CD4-positive, alpha-beta T cell (primary cell): ENCODE measurements at places on chromosomes 2 and 18.

DNA sequence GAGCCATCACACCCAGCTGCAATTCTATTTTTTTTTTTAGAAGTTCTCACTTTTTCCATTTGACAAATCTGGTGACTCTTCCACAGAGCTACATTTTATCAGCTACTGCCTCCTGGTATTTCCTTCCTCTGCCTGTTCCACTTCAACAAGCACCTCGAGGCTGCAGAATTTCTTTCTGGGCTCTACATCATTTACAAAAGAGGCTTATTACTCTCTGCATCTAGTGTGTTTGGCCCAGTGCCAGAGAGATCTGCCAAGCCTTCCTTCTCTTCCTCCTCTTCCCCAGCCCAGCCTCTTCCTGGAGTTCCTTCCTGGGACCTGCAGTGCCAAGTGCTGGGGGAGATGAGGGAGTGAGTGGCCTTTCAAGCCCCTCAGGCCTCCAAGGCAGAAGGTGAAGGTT is 119.6 kb upstream of the ITGA6 start:
- H3K4me3 ChIP-seq: no peak overlapping the region
- H3K27me3 ChIP-seq: no peaks in the 10 kb centered on the region
- no peak overlapping the region for H3K27ac ChIP-seq
- no peaks in the 10 kb centered on the region for H3K4me1 ChIP-seq

DNA sequence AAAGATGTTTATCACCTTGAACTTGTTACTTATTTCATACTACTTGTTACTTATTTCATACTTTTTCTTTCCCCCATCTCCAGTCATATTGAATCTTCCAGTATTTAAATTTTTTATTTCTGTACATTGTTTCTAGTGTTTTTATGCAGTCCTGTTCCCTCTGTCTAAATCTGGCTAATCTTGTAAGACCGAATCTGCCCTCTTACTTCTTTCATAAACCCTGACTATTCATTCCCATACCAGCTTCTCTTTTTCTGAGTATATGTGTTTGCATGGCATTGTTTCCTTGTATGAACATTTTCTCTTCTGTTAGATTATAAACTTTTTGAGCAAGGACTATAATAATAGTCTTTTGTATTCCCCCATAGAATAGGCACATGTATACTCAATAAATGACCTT is 131.7 kb downstream of the TAF4B start:
- DNase-seq: no peak
- no peaks in the 10 kb centered on the region for H3K36me3 ChIP-seq
- H3K4me1 ChIP-seq: no peaks in the 10 kb centered on the region
- no peak overlapping the region for H3K4me3 ChIP-seq

DNA sequence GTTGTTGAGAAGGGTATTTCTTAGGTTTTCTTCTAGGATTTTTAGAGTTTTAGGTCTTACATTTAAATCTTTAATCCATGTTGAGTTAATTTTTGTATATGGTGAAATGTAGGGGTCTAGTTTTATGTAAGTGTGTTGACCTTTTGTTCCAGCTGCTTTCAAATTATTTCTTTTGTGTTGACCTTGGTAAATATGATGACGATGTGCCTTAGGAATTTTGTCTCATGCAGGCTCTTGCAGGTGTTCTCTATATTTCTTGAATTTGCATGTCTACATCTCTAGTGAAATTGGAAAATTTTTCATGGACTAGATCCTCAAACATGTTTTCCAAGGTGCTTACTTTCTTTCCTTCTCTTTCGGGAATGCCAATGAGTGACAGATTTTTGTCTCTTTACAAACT is 1609.3 kb upstream of the ZEB2 start:
- H3K4me1 ChIP-seq: no peaks in the 10 kb centered on the region
- no peaks in the 10 kb centered on the region for H3K36me3 ChIP-seq
- DNase-seq: no peak
- no peak overlapping the region for H3K27ac ChIP-seq

- no peak overlapping the region for H3K4me3 ChIP-seq
- H3K27me3 ChIP-seq: no peaks in the 10 kb centered on the region
- H3K4me1 ChIP-seq: no peaks in the 10 kb centered on the region
These were observed 35.2 kb upstream of the STPG4 start for GRCh38 chr2:47190188-47190881.

DNA sequence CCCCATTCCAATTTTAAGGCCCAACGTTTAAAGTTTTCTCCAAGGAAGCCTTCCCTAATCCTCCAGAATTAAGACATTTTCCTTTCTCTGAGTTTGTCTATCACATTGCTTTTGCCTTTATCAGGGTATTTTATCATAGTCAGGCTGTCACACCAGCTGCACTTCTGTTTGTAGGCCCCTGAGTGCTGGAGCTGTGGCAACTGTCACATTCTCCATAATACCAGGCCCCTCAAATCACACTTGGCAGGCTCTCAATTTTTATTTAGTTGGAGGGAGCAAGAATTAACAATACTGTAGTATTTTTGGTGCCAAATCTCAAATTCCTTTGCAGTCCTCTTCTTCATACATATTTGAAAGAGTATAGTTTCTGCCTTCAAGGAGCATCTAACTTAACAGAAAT is 122.2 kb downstream of the FSHR start:
- H3K4me3 ChIP-seq: no peak overlapping the region
- H3K36me3 ChIP-seq: no peaks in the 10 kb centered on the region
- no peak overlapping the region for H3K27ac ChIP-seq
- no peaks in the 10 kb centered on the region for H3K27me3 ChIP-seq

DNA sequence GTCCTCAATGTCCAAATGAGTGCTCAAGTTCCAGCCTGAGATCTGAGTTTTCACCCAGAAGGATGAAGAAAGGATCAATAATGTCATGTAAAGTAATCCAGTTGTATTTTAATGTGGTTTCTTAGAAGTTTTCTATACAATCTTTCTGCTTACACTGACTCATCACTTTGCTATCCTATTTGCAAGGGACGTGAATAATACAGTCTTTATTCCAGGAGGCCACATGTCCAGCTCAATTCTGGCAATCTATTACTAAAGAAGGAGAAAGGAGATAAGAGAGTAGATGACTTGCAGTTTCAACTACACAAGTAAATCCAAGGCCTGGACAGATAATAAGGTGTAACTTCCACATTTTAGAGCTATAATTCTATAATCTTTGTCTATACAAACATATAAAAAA is 601.1 kb upstream of the SETBP1 start:
- no peaks in the 10 kb centered on the region for H3K27me3 ChIP-seq
- H3K36me3 ChIP-seq: no peaks in the 10 kb centered on the region
- H3K4me1 ChIP-seq: no peaks in the 10 kb centered on the region
- H3K27ac ChIP-seq: no peak overlapping the region
- no peak overlapping the region for H3K4me3 ChIP-seq

- H3K27ac ChIP-seq: no peak overlapping the region
- DNase-seq: no peak
- H3K36me3 ChIP-seq: no peaks in the 10 kb centered on the region
- H3K4me1 ChIP-seq: peaks cover 17% of the 10 kb centered on the region
These were observed 13.5 kb upstream of the LBH start for GRCh38 chr2:30217644-30218337.

- H3K36me3 ChIP-seq: peaks cover 5% of the 10 kb centered on the region
- DNase-seq: no peak
- H3K4me1 ChIP-seq: no peaks in the 10 kb centered on the region
- H3K27ac ChIP-seq: no peak overlapping the region
These were observed 132.0 kb downstream of the GALNT1 start for GRCh38 chr18:35713545-35713944.

DNA sequence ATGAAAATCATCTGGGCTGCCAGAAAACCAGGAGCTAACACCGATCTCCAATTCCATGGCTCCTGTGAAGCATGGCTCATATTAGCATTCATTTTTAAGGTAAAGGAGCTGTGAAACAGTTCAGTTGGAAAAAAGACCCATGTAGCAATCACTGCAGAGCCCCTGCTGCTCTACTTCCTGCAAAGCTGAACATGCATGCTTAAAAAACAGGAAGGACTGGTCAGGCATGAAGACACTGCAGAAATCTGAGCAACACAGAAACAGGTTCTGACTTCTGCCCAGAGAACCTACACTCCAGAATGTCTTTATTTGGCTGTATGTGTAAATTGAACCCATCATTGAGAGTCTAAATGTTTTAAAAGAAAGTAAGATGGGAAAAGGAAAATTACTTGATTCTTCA is 950.6 kb downstream of the DCDC2C start:
- no peaks in the 10 kb centered on the region for H3K27me3 ChIP-seq
- H3K4me1 ChIP-seq: no peaks in the 10 kb centered on the region
- H3K27ac ChIP-seq: no peak overlapping the region
- H3K36me3 ChIP-seq: no peaks in the 10 kb centered on the region
- no peak for DNase-seq
- no peak overlapping the region for H3K4me3 ChIP-seq

DNA sequence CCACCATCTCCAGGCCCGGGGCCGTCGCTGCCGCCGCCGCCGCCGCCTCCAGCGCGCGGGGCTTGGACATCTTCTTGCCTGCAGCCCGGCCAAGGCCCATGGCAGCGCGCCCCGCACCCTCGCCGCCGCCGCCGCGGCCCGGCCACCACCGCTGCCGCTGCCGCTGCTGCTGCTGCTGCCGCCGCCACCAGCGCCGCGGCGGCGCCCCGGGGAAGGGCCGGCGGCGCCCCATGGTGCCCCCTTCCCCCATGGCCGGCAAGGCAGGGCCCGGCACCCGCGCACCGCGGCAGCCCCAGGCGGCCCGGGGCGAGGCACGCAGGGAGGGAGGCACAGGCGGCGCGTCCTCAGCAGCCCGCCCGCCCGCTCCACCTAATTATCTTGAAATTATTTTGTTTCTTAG is 3057.4 kb downstream of the RPIA start:
- H3K4me1 ChIP-seq: no peaks in the 10 kb centered on the region
- no peak for DNase-seq
- no peaks in the 10 kb centered on the region for H3K36me3 ChIP-seq
- H3K4me3 ChIP-seq: no peak overlapping the region

GRCh38 chr2:173079973-173080860 is 4.6 kb downstream of the MAP3K20 start:
- no peak overlapping the region for H3K4me3 ChIP-seq
- no peaks in the 10 kb centered on the region for H3K36me3 ChIP-seq
- H3K27me3 ChIP-seq: no peaks in the 10 kb centered on the region
- peaks cover 8% of the 10 kb centered on the region for H3K4me1 ChIP-seq

DNA sequence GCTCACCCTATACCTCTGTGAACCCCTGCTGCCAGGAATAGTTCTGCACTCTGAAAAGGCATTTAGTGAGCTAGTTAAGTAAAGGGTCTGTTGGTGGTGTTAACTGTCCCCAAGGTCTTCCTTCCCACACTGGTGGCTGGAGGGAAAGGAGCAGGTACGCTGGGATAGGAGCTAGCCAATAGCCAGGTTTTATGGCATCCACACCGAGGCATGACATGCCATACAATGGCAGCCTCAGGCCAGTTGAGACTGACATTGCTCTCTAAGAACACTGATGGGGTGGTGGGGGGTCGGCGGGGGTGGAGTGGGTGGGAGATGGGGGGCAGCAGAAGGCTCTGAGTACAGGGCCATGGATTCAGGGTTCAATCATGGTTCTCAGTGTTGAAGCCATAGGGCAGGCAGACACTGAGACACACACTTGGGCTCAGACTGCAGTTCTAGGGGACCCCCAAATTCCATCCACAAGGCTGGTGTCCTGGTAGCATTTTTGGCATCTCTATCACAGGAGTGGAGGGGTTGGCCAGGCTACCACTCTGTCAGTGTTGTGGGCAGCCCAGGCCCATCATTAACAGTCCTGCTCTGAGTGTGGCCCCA is 136.0 kb downstream of the CTIF start:
- no peak overlapping the region for H3K4me3 ChIP-seq
- no peaks in the 10 kb centered on the region for H3K27me3 ChIP-seq
- no peak overlapping the region for H3K27ac ChIP-seq
- no peaks in the 10 kb centered on the region for H3K36me3 ChIP-seq
- peaks cover 9% of the 10 kb centered on the region for H3K4me1 ChIP-seq

DNA sequence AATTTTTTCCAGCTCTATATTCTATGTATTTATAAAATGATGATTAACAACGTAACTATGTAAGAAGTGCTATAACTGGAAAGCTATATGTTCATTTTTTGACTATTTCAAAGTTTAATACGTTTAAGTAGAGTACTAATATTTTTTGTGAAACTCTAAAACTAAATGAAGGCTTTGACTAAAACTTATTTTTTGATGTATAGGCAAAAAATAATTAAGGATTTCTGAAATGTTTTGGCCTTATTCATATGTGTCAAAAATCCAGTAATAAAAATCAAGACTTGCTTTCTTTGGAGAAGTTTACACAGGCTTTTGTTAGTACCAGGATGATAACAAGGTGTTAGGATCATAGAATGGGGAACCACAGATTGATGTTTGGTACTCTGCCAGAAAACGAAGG is 58.2 kb upstream of the ZEB2 start:
- no peak overlapping the region for H3K4me3 ChIP-seq
- H3K4me1 ChIP-seq: no peaks in the 10 kb centered on the region
- no peak overlapping the region for H3K27ac ChIP-seq
- no peaks in the 10 kb centered on the region for H3K36me3 ChIP-seq
- no peak for DNase-seq

DNA sequence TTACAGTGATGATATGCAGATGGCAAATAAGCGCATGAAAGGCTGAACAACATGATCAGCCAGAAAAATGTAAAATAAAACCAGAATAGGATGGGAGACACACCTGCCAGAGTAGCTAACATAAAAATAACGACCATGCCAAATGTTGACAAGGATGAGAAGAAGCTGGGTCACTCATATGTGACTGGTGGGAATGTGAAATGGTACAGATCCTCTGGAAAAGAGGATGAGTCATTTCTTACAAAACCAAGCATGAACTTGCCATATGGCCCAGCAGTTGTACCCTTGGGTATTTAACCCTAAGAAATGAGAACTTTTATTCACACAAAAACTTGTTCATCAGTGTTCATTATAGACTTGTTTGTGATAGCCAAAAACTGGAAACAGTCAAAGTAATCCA is 143.8 kb downstream of the SH3BP4 start:
- DNase-seq: no peak
- H3K27ac ChIP-seq: no peak overlapping the region
- no peaks in the 10 kb centered on the region for H3K27me3 ChIP-seq
- H3K36me3 ChIP-seq: no peaks in the 10 kb centered on the region
- no peak overlapping the region for H3K4me3 ChIP-seq

DNA sequence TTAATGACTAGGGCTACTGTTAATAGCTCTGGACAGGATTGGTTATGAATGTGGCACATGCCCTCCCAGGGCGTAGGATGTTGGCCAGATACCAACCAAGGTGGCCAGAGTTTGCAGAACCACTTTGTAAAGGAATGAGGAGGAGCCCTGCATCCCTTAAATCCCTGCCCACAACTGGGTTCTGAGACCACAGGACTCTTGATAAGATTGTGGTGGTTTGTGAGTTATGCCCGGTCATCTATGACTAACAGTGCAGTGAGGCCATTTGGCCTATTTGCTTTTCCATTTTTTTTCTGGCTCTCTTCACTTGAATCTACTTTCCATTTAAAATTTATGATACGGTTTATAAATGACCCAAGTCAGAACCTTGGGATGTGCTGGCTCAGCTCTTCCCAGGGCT is 294.5 kb downstream of the PRKCE start:
- H3K4me1 ChIP-seq: no peaks in the 10 kb centered on the region
- H3K4me3 ChIP-seq: no peak overlapping the region
- H3K27ac ChIP-seq: no peak overlapping the region
- DNase-seq: no peak
- no peaks in the 10 kb centered on the region for H3K36me3 ChIP-seq
- H3K27me3 ChIP-seq: no peaks in the 10 kb centered on the region
